HuH-7 (cell line): ENCODE measurements at places on chromosomes 2 and 18.

GRCh38 chr2:239762106-239762505 lies 263.0 kb downstream of the NDUFA10 start:
- DNase-seq = no peak

DNA sequence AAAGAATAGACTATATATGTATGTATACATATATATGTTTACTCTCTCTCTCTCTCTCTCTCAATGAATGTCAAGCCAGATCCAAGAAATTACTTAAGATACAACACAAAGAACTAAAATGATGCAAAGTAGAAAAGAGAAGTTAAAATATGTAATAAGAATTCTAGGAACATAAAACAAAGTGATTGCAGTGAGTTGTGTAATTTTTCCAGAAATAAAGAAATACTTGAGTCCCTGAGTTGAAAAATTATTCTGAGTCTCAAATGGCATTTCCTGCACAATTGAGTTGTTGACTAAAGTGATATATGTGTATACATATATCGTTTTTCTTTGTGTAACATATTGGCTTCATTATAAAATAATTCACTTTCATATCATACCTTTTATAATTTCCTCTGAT lies 262.4 kb downstream of the INSIG2 start:
- no peak for DNase-seq

DNA sequence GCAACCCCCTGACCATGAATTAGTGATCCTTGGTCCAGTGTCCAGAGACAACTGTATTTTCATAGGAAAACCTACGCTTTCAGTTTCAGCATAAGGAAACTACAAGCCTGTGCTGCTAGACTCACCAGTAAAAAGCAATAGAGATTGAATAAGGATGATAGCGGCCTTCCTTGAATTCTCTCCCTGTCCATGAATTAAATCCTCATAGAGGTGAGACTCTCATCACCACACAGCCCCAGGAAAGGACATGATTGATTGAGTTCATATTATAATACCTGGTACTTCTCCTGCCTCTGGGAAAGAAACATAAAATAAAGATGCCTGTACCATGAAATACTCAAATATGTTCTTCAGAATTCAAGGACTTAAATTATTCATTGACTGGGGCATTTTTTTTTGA lies 146.3 kb upstream of the SPOPL start:
- no peak for DNase-seq

DNA sequence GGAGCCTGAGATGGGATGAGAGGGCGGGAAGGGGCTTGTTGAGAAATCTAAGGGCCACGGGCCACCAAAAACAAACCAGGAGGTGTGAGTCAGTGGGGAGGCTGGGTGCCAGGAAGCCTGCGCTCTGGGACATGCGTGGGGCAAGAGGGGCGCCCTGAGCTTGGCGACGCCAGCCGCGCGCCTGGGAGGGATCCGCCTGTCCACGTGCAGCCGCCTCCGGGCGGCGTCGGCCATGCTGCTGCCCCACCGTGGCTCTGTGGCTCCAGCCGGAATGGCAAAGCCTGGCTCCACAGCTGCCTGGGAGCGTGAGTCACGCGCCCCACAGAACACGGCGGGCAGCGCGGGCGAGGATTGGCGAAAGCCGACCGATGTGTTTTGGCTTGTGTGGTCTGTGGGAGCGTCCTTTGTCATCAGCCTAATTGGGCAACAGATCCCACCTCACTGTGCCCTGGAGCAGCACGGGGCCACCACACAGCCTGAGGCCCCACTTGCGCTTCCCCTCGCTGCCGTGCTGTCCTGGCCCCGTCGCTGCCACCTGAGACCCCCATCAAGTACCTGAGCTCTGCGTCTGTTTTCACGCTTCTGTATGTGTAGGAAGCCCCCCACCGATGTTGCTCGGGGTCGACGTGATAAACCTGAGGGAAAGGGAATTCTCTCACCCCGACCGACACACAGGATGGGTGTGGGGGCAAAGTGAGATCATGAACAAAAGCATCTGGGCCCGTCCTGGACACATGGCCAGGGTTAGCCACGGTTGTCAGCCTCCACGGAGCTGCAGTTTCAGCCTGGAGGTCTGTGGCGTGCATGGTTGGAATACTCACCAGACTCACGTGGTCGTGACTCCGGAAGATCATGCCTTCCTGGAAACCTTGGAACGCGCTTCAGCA lies 80.5 kb downstream of the NFATC1 start:
- no peak for DNase-seq

- no peak for DNase-seq
Observed at GRCh38 chr2:42834161-42834560, 41.8 kb upstream of the HAAO start.

GRCh38 chr18:3062798-3063680 lies 50.1 kb upstream of the LPIN2 start:
- peak; percentile 64 for DNase-seq

DNA sequence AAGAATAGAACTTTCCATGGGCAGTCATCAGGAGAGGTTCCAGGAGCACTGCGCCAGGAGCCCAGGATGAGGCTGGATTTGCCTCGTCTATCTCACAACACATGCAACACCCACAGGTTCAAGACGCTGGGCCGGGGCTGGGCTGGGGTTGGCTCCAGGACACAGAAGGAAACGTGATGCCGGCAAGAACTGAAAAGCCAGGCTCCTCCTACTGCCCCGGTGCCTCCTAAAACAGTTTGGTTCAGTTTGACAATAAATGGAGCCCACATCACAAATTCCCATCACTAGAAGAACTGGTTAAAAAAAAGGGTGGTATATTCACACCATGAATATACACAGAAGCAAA lies 75.9 kb downstream of the INHBB start:
- no peak for DNase-seq

GRCh38 chr2:144470816-144471215 lies 49.1 kb downstream of the ZEB2 start:
- DNase-seq = no peak

DNA sequence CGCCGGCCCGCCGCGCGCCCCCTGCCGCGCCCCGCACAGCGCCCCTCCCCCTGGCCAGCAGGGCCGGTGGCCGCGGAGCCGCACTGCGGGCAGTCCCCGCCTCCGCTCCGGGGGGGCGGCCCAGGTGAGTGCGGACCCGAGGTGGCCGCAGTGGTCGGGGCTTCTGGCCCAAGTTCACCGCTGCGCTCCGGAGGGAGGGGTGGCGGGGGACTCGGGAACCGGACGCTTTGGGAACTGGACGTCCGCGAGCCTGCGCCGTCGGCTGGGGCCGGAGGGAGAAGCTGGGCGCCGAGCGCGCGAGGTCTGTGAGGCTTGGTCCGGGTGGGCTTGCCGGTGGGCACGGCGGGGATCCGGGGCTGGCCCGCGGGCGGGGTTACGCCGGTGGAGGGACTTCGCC lies 591 bp upstream of the LDLRAD4 start:
- peak; percentile 63 for DNase-seq

- no peak for DNase-seq
Observed at GRCh38 chr2:127175751-127176354, 44.2 kb downstream of the CYP27C1 start.

GRCh38 chr2:54904836-54905235 lies 145.4 kb downstream of the RTN4 start:
- DNase-seq = peak; percentile 61

- DNase-seq = peak; percentile 63
Observed at GRCh38 chr2:73091164-73091563, 19.7 kb upstream of the SFXN5 start.

- DNase-seq = peak; percentile 43
Observed at GRCh38 chr18:57959278-57959677, 84.7 kb upstream of the NEDD4L start.

DNA sequence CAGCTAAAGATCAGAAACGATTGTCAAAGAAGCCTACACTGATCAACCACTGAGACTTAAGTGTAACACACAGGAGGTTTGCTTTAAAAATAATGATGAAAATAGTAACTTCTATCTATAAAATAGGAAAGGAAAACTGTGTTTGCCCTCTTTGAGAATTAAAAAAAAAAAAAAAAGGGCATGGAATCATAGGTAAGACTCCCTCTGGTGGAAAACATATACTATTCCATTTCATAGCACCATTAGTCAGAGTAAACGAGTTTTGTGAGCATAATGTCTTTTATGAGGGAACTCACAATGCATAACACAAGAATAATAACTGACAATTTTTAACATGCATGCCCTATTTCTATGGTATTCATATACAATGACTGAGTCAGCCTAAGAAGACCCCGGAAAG lies 36.3 kb downstream of the SLC35F5 start:
- no peak for DNase-seq

DNA sequence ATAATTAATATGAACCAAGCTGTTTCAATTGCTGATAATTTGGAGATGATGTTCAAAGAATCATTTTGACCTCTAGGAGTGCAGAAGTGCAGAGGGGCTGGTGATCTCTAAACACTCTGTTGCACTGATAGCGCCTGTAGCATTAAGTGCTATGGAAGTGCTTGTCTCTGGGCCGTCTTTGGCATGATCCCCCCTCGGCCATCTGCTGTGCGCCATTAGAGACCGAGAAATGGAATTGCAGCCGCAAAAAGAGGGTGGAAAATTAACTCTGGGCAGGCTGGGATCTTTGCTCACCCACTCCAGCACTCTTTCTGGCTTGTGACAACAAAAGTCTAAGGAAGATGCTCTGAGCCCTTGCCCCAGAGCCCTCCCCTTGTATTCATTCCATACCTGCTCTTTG lies 23.4 kb downstream of the AKAIN1 start:
- no peak for DNase-seq

DNA sequence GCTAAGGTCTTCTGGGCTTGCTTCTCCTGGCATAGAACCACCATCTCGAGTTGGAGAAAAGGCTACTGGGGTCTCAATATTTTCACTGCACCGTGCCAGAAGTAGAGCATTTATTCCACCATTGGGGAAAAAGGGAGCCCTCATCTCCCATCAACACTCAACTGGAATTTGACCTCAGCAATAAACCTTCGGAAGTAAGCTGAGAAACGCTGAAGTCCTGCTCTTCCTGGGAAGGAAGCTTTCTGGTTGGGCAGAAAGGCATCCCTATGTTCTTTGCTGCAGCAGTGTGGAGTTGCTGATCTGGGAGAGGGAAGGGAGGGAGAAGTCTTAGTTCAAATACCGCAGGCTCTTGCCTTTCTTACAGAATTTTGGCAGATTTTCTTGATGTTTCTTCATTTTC lies 368.8 kb downstream of the NUP35 start:
- no peak for DNase-seq

DNA sequence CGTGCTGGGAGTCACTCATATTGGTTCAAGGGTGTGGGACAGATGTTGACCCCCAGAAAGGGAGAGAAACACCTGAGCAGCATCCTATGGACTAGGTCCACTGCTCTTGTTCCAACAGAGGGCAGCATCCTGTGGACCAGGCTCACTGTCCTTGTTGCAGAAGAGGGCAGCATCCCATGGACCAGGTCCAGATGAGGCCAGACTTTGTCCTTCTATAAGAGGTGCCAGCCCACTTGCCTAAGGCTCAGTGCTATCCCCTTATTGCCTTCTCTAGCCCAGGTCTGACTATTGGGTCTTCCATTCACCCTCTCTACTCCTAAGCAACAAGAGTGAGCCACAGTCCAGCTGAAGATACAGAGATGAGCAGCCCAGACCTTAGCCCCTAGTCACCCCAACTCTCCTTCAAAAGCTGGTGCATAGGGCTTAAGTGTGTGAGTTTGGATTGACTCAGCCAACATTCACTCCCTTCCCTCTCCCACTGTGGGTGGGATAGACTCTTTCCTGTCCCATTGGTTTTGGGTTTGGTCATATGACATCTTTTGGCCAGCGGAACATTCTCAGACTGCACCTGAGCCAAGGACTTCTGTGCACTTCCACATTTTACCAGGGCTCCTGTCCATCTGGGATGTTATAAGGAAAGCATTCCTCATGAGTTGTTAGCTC lies 132.4 kb upstream of the GPC1 start:
- no peak for DNase-seq

DNA sequence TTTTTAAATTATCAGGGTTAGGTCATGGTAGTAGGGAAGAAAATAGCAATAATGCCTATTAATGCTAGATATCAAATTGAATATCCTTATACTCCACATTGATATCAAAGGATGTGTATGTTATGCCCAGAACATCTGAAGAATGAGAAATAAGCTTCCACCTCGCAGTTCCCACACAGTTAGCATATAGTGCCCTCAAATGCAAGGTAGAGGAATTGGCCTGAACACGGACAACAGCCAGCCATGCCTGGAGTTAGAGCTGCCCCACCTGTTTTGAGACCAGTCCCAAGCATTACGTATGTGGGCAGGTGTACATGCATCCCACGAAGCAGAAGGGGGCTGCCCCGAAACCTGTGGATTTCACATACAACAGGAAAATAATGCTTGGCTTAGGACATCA lies 79.6 kb downstream of the SUMO1 start:
- DNase-seq = no peak

- no peak for DNase-seq
Observed at GRCh38 chr2:56565143-56565542, 381.4 kb downstream of the CCDC85A start.

DNA sequence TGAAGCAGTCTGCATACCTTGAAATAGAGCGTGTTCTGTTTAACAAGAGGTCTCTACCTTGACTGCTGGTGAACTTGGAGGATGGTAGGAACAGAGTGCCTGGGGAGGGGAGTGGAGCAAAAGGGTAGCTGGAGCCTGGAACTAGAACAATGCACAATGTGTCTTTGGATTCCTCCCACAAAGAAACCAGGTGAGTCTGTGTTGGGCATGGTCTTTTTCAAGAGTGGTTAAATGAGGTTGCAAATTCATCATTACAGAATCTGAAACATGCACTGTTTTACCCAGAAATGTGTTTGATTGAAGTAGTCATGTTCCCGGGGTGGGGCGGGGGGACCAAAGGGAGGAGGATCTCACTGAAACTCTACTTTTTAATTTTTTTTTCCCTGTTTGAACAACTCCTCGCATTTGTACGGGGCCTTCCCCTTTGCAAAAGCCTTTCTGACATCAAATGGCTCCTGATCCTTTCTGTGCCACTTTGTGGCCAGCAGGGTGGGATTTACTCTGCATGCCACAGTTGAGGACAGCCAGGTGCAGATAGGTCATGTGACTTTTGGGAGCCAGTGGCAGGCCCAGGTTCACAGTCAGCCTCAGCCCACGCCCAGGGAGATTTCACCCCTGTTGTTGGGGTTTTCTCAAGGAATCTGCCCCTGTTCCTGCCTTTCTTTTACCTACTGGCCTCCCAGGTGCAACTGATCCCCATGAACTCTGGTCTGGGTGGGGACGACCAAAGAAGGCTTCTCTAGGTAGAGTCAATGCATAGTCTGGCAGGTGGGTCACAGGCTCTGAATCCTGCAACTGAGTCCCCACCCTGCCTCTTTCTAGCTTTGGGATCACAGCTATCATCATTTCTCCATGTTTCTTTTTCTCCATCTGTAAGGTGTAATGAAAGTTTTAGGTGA lies 28.2 kb downstream of the MYCN start:
- DNase-seq = no peak

- DNase-seq = no peak
Observed at GRCh38 chr2:152328013-152328412, 7.0 kb upstream of the FMNL2 start.
